Large intestine (tissue), 12 donors: ENCODE measurements at places on chromosomes 4 and X.

DNA sequence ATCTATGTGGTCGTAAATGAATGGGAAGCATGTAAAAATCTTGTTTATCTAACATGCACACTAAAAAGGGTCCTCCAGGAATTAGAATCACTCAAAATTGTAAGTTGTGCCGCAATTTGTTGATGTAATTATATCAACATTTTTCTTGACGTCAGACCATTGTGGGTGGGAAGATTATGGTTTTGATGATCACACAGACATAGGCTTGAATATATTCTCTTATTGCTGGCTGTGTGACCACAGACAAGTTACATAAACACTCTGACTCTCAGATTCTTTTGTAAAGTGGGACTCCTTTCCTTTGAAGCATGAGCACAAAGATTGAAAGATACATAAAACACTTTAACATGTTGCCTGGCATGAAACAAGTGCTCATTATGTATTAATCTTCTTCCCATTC, 51.5 kb downstream of the IL1RAPL1 start:
- DNase-seq: no peak

DNA sequence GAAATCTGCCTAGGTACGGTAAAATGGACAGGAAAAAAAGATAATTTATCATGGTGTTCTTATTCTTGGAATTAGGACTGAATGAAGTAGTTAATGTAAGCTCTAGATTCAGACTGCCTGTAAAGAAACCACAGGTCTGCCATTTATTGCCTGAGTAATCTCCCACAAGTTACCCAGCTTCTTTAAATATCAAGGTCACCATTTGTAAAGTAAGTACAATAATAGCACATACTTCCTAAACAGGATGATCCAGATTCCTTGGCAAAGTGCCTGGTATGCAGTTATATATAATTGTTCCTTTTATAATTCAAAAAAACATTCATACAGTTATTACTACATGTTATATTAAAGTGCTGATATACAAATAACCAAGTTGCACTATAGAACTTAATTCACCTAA, 368.6 kb downstream of the HNRNPD start:
- DNase-seq: peak; percentile 19

DNA sequence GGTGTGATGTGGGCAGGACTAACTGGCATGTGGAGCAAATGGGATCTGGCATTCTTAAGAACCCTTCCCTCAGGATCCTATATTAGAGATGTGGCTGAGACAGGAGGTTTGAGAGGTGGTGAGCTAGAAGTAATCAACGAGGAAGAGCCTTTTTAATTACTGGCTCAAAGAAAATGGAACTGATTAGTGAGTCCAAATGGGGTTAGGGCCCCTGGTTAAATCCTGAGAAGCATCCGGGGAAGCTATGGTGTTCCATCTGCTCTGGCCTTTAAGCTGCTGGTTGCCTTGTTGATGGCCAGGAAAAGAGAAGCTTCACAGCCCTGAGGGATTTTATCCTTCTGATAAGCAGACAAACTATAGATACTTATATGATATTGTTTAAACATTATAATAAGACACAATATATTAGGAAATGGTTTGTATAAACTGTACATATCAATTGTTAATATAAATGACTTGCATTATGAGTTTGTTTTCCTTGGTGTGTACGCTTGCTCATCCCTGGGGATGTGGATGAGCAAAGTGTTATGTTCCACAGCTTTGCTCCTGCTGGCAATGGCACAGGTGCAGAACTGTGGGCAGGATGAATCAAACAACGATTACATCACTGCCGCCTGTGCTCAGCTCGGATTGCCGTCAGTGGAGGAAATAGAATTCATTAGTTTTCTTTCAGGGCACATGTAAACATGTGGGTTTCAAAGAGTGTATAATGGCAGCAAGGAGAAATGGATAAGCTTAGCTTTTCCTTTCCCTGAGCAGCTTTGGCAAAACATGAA, 328.6 kb upstream of the ARX start:
- DNase-seq: no peak

DNA sequence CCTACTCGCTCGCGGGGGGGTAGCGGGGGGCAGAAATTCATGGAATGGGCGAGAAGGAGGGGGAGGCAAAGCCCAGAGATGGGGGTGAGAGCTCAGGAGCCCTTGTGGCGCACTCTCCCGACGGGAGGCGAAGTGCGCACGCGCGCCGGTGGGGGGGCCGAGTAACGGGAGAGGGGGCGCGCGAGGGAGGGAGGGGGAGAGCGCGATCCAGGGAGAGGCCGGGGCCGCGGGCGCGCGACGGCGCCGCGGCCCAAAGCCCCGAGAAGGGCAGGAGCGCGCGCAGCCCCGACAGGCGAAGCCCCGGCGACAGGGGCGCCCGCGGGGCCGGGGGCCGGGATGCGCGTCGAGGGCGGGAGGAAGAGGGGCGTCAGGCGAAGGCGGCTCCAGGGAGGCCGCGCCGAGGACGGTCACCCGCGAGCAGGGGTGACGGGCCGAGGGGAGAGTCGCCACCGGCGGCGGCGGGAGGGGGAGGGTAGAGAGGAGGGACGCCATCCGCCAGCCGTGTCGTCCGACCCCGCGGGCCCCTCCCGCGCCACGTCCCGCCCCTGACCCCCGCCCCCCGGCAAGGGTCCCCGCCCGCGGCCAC, 421 bp downstream of the MECP2 start:
- peak; percentile 51 for DNase-seq

DNA sequence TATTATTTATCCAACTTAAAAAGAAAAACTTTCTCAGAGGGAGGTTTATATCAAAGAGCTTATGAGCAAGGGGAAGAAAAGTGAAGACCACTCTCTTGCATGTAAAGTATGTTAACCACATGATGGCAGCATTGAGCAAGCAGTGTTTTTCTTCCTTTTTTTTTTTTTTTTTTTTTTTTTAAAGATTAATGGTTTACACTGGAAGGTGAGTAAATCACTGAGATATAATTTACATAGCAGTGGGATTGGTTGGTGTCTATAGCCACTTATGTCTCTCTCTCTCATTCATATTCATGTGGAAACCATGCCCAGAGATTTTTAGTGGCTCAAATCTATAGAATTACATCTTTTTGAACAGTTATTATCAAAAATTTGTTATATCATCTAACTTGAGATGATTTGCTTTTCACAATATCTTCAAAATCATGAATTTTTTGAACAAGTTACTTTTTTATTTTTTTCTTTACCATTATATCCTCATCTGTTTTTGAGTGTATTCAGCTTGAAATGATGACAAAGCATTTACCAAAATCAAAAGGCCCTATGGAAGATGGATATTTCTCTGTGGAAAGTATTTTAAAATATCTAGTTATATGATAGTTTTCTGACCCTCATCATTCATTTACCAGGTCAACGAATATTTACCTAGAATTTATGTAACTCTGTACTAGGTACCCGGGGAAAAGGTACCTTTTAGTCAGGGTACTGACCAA, 31.6 kb downstream of the MTHFD2L start:
- peak; percentile 29 for DNase-seq

DNA sequence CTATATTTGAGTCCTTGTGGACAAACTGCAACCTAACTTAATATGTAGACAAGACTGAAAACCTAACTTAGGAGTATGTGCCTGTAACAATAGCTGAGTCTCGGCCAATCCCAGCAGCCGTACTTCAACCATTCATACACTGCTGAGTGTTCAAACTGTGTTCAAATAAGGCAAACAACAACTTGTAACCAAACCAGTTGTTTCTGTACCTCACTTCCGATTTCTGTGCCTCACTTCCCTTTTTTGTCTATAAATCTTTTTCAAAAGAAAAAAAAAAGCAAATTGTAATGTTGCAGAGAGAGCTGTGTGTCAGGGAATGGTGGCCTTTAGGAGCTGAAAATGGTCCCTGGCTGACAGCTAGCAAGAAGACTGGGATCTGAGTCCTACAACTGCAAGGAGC, 46.0 kb downstream of the GEMIN8 start:
- no peak for DNase-seq

DNA sequence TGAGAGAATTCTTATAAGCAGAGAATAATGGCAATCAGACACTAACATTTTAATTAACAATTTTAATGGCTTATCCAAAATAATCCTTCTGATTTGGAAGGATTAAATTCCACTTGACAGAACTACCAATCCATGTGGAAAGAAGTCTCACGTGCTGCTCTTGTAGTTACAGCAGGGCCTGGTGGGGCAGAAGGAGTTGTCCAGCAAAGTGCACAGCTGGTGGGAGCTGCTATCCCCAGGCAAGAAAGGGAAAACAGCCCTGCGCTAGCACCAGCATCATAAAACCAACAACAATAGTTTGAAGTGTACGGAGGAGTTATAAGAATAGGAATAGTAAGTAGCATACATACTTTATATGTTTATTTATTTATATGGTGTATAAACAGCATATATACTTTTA, 127.4 kb upstream of the TRIM2 start:
- no peak for DNase-seq

GRCh38 chr4:85725721-85726170, 250.8 kb downstream of the ARHGAP24 start:
- DNase-seq: peak; percentile 7

GRCh38 chr4:8727546-8728510, 135.3 kb downstream of the CPZ start:
- no peak for DNase-seq

DNA sequence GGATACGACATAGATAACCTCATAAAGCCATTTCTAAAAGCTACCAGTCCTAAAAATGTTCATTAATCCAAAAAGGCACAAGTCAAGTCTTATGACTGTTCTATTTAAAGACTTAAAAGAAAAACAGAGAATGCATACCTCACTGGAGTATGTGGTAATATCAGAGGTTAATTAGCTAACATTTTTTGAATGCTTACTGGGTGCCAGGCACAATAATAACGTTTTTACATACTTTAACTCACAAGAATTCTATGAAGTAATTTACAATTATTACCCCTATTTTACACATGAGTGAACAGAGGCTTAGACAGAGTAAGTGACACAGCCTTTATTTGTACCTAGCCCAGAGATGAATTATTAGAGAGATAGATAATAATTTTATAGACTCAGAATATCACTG, 207.5 kb downstream of the PDGFC start:
- DNase-seq: no peak

DNA sequence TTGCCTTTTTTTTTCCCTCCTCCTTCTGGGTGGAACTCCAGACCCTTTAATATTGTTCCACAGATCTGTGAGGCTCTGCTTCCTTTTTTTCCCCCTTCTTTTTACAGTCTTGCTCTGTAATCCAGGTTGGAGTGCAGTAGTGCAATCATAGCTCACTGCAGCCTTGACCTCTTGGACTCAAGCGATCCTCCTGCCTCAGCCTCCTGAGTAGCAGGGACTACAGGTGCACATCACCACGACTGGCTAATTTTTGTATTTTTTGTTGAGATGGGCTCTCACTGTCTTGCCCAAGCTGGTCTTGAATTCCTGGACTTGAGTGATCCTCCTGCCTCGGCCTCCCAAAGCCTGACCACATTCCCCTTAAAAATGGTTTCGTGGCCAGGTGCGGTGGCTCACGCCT, 26.8 kb downstream of the NSD2 start:
- DNase-seq: no peak

DNA sequence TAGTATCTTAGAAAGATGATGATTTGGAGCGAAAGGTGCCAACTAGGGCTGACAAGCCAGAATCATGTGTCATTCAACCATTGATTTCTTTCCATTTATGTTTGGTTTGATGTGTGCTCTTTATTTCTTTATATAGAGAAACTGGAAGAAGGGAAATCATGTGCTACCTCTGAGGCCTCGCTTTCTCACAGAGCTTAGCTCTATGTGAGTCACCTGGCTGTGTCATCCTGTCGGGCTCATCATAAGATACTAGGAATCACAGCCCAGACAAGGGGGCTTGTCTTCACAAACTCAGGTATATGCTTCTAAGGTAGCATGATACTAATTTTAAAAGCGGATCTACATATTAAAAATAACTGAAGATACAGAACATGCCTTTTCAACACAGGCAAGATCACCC, 81.7 kb upstream of the GPM6B start:
- no peak for DNase-seq

- peak; percentile 13 for DNase-seq
These were observed 66.0 kb downstream of the TRMT44 start for GRCh38 chr4:8506373-8507195.
